ENCODE measurements at places on chromosomes 4 and X.

DNA sequence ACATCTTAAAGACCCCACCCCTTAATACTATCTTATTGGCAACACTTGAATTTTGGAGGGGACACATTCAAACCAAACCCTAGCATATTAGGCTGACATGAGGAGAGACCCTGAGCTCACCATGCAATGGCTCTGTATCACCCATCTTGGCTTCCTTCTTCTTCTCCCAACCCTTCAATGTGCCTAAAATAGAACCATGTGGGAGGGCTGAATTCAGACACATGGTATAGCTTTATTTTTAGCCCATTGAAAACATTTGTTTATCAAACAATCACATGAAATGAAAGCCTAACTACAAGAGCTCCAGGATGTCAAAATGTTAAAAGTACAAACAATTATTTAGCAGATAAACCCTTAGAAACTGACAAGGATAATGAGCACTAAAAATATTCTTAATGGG, 81.6 kb downstream of the RASL11B start:
- no peak for DNase-seq

- DNase-seq, result no peak
Measured at GRCh38 chrX:128754130-128754529, 701.9 kb upstream of the ACTRT1 start.

DNA sequence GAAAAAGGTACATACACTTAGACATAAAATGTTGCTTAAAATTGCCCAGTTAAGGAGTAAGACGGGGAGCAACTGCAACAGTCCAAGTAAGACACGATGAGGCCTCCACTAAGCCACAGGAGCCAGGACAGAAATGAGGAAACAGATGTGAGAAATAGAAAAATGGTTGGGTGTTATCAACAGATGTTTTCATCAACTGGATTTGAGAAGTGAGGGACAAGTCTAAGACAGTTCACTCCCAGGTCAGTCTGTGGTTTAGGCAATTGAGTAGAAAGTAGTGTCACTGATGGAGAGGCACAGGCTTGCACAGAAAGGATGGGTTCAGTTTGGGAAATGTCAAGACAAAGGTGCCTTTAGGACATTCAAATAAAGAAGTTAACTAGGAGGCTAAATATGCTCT, 23.5 kb upstream of the PHF8 start:
- DNase-seq, result no peak

DNA sequence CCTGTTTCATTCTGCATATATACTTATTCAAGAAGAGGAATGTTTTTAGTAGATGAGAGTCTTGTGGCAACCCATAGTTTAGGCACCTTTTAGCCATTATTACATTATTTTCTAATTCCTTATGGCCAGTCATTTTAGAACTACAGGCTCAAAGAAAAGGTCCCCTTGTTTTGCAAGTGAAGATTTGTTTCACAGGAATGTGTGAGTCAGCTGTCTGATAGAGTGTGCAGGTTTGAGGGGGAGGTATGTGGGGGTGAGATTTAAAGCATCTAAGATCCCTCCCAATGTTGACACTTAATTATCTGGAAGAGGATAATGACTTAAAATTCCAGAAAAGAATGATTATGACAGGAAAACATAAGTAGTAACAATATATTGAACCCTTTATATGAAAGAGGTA, 495.6 kb downstream of the KCNIP4 start:
- DNase-seq, result no peak

- no peak for DNase-seq
Measured at GRCh38 chr4:16573739-16574138, 324.7 kb downstream of the LDB2 start.
